ENCODE measurements at places on chromosomes 12 and 14. TPM values are rescaled to one million over a fixed set of nuclear protein-coding genes. Genes with fewer than 3 reads are reported as not detected.
A peak's percentile ranks its signal among the peaks of the same experiment; 100 is the strongest.

GRCh38 chr12:27875677-27876076 is 95.6 kb upstream of the MANSC4 start:
- no peaks in the 10 kb centered on the region for H3K27me3 ChIP-seq
- H3K4me3 ChIP-seq: no peak overlapping the region
- no peak overlapping the region for H3K27ac ChIP-seq
- H3K36me3 ChIP-seq: no peaks in the 10 kb centered on the region
- H3K4me1 ChIP-seq: no peaks in the 10 kb centered on the region
- DNase-seq: no peak

- no peaks in the 10 kb centered on the region for H3K4me1 ChIP-seq
- H3K4me3 ChIP-seq: no peak overlapping the region
- H3K27ac ChIP-seq: no peak overlapping the region
- no peaks in the 10 kb centered on the region for H3K36me3 ChIP-seq
- no peaks in the 10 kb centered on the region for H3K27me3 ChIP-seq
Measured at GRCh38 chr14:72680853-72681640, 212.9 kb downstream of the DPF3 start.

DNA sequence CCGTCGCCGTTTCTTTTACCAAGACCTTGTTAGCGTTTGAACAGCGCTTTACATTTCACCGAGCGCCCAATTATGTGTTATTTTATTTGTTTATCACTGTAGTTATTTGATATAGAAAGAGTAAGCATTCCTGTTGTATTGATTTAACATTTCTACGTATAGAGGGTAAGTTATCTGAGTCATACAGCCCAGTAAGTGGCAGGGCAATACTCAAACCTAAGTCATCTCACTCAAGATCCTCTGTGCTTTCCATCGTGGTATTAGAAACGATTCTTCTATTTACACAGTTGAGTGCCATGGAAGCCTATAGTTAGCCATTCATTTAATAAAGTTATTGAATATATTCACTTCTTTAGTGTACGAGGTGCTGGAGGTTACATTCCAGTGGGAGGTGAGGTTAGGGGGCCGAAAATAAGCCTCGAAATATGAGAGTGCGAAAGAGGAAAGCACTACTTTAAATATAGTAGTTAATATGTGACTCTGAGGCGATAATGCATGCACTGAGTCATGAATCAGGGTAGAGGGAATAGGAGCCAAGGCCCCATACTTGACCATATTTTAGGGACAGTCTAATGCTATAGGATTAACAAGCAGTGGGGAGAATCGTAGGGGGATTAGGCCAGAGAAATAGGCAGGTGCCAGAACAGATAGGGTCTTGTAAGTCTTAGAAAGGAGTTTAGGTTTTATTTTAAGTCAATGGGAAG is 629 bp downstream of the RAD51AP1 start:
- H3K36me3 ChIP-seq: no peaks in the 10 kb centered on the region
- no peaks in the 10 kb centered on the region for H3K27me3 ChIP-seq
- peak overlapping the region; percentile 80 for H3K4me3 ChIP-seq

GRCh38 chr12:106780010-106780631 is 5.6 kb downstream of the RIC8B start:
- H3K27ac ChIP-seq: no peak overlapping the region
- H3K27me3 ChIP-seq: no peaks in the 10 kb centered on the region
- H3K4me1 ChIP-seq: peaks cover 3% of the 10 kb centered on the region
- no peak for DNase-seq
- no peaks in the 10 kb centered on the region for H3K36me3 ChIP-seq
- no peak overlapping the region for H3K4me3 ChIP-seq

- H3K27me3 ChIP-seq: no peaks in the 10 kb centered on the region
- no peak overlapping the region for H3K4me3 ChIP-seq
- H3K4me1 ChIP-seq: no peaks in the 10 kb centered on the region
- H3K27ac ChIP-seq: no peak overlapping the region
Measured at GRCh38 chr12:5792343-5792742, 152.7 kb downstream of the ANO2 start.

- DNase-seq: no peak
- no peaks in the 10 kb centered on the region for H3K36me3 ChIP-seq
- H3K4me1 ChIP-seq: no peaks in the 10 kb centered on the region
- H3K4me3 ChIP-seq: no peak overlapping the region
Measured at GRCh38 chr12:71710276-71711125, 24.6 kb downstream of the TMEM19 start.

Gene HOXC10
- 10.9 TPM for total RNA-seq

Gene GUCY2C
- total RNA-seq: not detected
